Activated CD4-positive, CD25-positive, alpha-beta regulatory T cell treated with anti-CD3 and anti-CD28 coated beads, Interleukin-2, amount 50 U/mL, for 72 hours (primary cell): ENCODE measurements at places on chromosomes 11 and 22.

DNA sequence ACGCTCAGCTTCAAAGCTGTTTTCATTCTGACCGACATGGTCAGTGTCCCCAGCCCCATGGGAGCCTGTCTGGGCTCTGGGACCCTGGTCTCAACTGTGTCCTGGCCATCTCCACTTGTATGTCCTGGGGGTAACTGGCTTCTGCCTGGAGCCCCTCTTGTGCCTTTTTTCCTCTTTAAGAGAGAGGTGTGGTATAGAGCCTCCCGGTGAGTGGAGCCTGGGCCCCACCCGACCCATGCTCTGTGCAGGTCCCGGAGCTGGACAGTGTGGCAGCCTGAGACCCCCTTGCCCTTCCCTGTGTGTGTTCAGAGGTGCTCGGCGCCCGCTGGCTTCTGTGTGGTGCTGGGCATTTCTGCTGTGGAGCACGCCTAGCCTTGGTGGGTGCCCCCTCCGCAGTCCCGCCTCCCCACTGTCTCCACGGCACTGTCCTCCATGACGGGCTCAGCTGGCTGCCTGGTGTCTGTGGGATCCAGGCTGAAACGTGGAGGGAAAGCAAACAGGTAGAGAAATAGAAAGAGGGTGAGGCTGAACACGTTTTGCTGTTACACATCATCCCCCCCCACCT is 74.9 kb downstream of the PARVB start:
- DNase-seq, result no peak

DNA sequence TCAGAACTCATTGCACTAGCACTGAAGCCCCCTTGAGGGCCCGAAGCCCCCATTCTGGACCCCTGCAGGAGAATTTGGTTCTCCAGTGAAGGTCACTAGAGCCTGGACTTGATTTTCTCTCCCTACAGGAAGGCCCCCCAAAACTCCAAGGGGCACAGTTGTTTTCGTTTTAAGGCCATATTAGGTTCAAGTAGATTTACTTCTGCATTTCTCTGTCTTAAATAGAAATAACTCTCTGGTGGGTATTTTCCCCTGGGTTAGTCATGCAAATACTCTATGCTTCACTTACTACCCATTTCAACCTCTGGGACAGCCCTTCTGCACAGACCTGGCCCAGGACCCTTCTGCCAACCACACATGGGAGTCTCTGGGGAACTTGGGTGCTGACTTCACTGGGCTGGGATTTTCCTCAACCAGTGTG is 41.6 kb downstream of the WEE1 start:
- no peak for DNase-seq

DNA sequence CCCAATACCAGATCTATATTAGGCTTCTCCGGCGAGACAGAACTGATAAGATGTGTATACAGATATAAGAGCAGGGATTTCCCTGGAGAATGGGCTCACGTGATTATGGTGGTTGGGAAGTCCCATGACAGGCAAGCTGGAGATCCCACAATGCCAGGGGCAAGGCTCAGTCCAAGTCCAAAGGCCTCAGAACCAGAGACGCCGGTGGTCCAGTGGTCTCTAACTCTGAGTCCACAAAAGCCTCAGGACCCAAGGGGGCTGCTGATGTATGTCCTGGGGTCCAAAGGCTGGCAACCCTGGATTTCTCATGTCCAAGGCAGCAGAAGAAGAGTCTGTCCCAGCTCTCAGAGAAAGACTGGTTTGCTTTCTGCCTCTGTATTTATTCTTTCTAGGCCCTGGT is 15.8 kb upstream of the OSBPL5 start:
- DNase-seq, result no peak

GRCh38 chr11:79501707-79502106 is 60.9 kb upstream of the TENM4 start:
- DNase-seq, result no peak

DNA sequence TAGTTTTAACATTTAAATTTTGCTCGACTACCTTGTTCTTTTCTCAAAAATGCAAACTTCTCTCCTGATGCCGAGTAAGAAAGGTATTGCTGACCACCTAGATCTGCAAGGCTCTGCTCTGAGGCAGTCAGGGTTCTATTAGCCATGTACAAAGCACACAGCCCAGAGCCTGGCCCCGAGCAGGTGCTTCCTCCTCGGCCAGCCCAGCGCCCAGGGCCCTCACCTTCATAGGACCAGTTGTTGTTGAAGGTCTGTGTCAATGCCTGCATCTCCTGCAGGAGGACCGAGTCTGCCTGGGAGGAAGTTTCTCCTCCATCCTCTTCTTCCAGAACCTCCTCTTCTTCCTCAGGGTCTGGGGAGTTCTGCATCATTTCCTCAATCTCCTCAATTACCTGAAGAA is 35.8 kb downstream of the FEZ1 start:
- no peak for DNase-seq

- DNase-seq, result no peak
These were observed 14.8 kb upstream of the MFNG start for GRCh38 chr22:37500745-37501609.

DNA sequence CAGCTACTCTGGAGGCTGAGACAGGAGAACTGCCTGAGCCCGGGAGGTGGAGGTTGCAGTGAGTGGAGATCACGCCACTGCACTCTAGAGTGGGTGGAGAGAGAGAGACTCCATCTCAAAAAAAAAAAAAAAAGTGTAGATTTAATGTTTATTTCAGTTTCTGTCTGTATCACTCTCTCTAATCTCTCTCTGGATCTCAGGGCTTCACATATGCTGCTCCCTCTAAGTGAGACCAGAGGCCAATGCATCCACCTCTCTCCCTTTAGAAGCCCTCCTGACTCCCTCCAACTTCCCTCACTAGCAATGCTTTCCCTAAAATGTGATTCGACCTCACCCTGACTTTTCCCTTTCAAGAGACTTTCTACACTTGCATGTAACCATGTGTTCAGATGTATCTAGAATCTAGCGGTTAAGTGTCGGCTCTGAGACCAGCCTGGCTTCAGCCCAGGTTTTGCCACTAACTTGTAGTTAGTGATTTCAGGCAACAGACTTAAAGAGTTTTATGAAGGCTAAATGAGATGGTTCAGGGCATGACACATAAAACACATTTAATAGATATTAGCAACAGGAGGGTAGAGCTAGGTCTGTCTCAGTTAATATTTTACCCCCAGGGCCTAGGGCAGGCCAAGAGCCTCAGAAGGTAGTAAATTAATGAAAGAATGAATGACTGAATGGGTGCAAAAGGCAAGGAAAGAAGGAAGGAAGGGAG is 364.3 kb downstream of the LARGE1 start:
- DNase-seq, result no peak

DNA sequence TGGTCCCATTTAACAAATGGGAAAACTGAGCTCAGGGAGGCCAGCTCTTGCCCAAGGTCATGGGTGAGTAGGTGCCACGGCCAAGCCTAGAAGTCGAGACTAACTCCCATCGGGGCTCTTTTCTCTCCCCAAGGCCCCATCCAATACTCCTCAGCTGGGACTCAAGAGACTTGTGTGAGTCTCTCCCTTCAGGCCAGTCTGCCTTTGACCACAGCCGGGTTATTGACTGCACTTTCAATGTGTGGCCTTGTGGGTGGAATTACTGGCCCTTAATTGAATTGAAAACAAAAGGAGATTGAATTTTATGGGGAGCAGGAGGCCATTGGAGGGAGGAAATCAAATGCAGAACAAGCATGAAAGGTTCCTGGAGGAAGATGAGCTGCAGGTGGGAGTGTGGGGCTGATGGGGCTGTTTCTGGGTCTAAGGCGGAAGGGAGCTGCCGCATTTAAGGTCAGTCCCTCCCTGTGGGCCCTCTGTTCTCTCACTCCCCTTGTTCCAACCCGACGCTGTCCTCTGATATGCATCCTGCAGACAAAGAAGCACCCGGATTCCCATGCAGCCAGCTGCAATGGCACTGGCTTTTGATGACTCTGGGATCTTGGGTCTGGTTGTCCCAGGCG is 552.8 kb downstream of the MIAT start:
- no peak for DNase-seq

- no peak for DNase-seq
These were observed 6.5 kb downstream of the HMBS start for GRCh38 chr11:119091178-119091577.

GRCh38 chr11:1888811-1889210 is 2.9 kb downstream of the PRR33 start:
- no peak for DNase-seq

DNA sequence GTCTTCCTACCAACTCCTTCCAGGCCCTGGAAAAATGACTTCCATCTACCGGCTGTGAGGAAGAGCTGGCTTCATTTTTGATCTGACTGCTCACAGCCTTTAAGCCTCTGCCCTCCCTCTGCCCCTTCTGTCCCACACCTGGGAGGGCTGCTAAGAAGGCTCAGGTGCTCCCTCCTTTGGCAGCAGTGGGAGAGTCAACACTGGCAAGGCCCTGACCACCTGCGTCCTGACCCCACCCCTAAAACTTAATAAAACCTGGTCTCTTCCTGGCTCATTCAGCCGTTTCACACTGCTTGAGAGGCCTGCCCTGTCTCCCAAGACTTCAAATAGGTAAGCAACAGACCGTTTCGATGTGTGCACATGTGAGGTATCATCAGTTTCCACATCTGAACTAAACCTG is 52.1 kb upstream of the NFRKB start:
- no peak for DNase-seq

- DNase-seq, result no peak
These were observed 100.6 kb downstream of the FBXO7 start for GRCh38 chr22:32574958-32575910.

GRCh38 chr22:48756146-48757111 is 1071.2 kb downstream of the BRD1 start:
- DNase-seq, result peak; percentile 19

DNA sequence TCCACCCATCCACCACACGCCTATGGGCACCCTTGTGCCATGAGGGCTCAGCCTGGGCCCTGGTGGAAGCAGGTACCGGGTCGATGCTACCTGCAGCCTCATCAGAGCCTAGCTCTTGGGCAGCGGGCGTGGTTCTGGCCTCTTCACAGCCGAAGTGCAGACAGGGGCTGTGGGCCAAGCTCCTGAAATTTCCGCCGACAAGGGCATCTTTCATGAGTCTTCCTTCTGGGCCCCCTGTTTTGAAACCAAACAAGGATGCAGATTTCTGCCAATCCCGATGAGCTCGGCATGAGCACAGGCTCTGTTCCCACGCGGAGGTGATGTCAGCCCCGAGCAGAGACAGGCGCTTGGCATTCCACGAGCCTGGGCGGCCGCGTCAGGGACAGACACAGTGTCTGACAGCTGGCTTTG is 22.6 kb upstream of the MGAT3 start:
- DNase-seq, result no peak

- no peak for DNase-seq
These were observed 197.0 kb upstream of the E2F8 start for GRCh38 chr11:19437760-19438159.

- no peak for DNase-seq
These were observed 223.2 kb downstream of the BLID start for GRCh38 chr11:121892863-121893262.

- DNase-seq, result no peak
These were observed 220.5 kb upstream of the PITPNB start for GRCh38 chr22:28139516-28139915.

- no peak for DNase-seq
These were observed 99.3 kb upstream of the GAL start for GRCh38 chr11:68584991-68585524.

- no peak for DNase-seq
These were observed 78.5 kb downstream of the RPS6KA4 start for GRCh38 chr11:64437426-64437825.

- peak; percentile 79 for DNase-seq
These were observed 1.4 kb downstream of the ASCL2 start for GRCh38 chr11:2268729-2269600.

- no peak for DNase-seq
These were observed 77.5 kb upstream of the CTSC start for GRCh38 chr11:88414981-88415413.

DNA sequence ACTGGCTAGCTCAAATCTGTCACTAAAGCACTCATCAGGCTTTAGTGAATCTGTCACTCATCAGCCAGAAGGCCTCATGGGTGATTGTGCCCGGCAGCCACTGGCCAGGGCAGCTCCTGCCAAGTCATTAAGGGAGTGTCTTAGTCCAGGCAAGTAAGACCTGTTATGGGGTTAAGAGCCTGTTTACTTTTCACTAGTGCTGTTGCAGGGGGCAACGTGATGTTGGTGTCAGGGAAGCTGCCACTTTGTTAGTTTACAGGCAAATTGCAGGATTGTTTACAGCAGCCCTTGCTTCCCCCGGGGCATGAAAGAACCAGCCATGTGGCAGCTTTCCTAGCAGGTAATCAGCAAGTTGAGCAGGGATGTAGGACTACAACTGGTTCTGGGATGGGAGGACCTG is 155.6 kb upstream of the NCAM1 start:
- no peak for DNase-seq

DNA sequence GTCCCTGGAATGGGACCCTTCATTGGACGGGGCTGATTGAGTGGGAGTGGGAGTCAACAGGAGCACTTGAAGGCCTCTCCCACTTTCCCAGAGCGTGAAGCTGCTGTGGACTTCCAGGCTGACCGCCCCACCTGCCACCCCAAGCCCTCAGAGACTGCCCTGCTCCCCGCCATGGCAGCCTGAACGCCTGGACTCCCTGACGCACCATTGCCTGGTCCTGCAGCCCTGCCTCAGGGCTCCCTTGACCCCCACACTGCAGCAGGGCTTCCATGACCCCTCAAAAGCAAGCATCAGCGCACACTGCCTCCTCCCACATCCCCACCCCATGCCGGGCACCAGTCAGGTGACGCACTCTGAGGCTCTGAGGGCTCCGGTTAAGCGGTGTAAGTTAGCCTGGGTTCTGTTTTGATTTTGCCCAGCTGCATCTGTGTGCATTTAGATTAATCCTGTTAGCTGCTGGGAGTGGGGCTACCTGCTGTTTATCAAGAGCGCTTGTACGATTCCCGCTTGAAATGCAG is 39.4 kb downstream of the TRIM29 start:
- no peak for DNase-seq

- no peak for DNase-seq
These were observed 177.1 kb upstream of the RAG2 start for GRCh38 chr11:36775130-36775529.

GRCh38 chr11:5441414-5441813 is at the start of gene OR51I1:
OR51I1 (minus strand) TSS chr11:5441514; CDS start chr11:5441514, 0 bp downstream.
- no peak for DNase-seq

DNA sequence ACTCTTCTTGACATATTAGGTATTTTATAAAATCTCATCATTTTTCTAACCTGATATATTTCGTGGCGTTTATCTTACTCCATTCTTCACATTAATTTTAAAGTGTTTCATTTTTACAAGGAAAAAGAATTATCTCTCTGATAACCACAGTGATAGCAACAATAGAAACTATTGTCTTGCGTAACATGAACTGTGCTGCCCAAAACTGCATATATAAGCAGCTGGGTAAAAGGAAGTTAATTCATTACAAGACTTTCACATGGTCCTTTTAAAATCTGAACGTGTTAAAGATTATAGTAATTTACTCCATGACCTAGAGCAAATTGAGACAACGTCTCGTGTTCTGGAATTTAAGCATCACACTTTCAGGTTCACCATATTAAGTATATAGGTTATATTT is 210.4 kb upstream of the GRIA4 start:
- DNase-seq, result no peak
